Brain (organoid and tissue), 16 donors: ENCODE measurements at places on chromosomes 2 and 18. TPM values are rescaled to one million over a fixed set of nuclear protein-coding genes. Genes with fewer than 3 reads are reported as not detected.

- DNase-seq, result no peak
Measured at GRCh38 chr2:8026381-8026780, 655.5 kb upstream of the ID2 start.

- no peak for DNase-seq
Measured at GRCh38 chr2:205915130-205915524, 170.8 kb downstream of the INO80D start.

GRCh38 chr2:212958757-212959295, 192.6 kb downstream of the IKZF2 start:
- no peak for DNase-seq

GRCh38 chr2:104056451-104056850, 797.5 kb upstream of the POU3F3 start:
- no peak for DNase-seq

- no peak for DNase-seq
Measured at GRCh38 chr18:63253428-63254372, 65.9 kb downstream of the BCL2 start.

- no peak for DNase-seq
Measured at GRCh38 chr2:20190876-20191713, 33.8 kb downstream of the SDC1 start.

GRCh38 chr18:21123290-21123926, 11.8 kb upstream of the ROCK1 start:
- no peak for DNase-seq

DNA sequence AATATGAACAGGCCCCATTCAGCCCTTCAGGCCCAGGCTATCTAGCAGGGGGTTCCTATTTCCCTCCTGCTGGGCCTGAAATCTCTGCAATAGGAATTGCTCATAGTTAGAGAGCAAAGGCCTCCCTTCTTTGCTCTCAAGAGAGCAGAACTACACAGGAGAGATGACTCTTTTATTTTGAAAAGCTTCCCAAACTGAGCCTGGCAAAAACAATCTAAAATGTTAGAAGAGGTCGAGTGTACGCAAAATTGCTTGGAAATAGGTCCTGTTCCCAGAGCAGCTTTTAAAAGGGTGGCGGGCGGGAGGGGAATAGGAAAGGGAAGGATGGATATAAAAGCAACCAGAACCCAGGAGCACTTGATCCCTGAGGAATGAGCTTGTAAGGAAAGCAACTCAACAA, 68.4 kb upstream of the APCDD1 start:
- DNase-seq, result no peak

- DNase-seq, result no peak
Measured at GRCh38 chr2:135935914-135936313, 49.5 kb downstream of the DARS1 start.

DNA sequence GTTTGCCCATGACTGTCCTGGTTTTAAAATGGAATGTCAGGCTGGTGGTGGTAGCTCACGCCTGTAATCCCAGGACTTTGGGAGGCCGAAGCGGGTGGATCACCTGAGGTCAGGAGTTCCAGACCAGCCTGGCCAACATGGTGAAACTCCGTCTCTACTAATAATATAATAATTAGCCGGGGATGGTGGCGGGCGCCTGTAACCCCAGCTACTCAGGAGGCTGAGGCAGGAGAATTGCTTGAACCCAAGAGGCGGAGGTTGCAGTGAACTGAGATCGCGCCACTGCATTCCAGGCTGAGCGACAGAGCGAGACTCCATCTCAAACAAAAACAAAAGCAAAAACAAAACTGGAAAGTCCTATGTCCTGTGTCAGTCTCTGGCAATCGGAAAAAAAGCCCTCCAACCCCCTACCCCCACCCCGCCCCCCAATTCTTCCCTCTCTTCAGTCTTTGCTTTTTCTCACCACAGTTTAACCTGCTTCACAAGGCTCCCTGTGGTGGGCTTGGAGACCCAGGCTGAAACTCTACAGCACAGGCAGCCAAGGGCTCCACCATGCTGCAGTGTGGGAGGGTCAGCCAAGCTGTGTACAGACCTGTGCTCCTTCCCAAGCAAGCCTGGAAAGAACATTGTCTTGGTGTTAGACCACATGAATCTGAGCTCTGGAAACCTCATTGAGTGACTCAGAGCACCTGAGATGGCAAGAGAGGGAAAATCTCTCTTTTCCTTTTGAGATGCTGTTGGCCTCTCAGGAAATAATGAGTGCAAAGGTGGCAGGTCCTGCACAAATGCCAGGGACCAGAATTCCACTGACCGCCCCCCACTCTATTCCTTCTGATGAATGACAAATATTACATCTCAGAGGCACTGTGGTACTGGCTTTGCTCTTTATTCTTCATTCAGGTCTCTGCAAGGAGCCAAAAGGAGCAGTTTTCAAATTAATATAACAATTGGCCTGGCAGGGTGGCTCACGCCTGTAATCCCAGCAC, 16.7 kb downstream of the MYCN start:
- no peak for DNase-seq

DNA sequence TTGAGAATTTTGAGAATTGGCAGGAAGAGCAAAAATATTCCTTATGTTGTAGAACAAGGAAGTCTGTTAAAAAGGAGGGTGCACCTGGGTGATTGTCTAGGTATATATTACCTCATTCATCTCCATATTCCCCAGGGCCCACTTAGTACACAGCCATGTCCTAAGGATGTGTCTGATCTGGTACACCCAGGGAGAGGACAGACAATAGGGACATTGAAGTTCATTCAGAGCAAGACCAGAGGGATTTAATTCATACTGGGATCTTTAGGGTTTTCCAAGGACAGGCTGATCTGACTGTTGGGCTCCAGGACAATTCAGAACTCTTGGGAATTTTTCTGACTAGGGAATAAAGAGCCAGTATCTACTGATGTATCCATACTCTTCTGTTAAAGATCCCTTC, 112.1 kb downstream of the PHLPP1 start:
- DNase-seq, result no peak

GRCh38 chr2:40316620-40317019, 135.3 kb downstream of the SLC8A1 start:
- no peak for DNase-seq

RPL31 gene
- polyA plus RNA-seq, result 2,506 TPM

SKOR2 gene
- not detected for polyA plus RNA-seq

TUBA4B gene
- not detected for polyA plus RNA-seq

CRYGC gene
- polyA plus RNA-seq, result not detected

CMPK2 gene
- polyA plus RNA-seq, result 5.9 TPM

CDH19 gene
- polyA plus RNA-seq, result 0.68 TPM

ATP8B1 gene
- polyA plus RNA-seq, result 1.8 TPM

TMEM200C gene
- polyA plus RNA-seq, result 4.3 TPM

NT5C1B gene
- polyA plus RNA-seq, result not detected

KLHL29 gene
- 10.8 TPM for polyA plus RNA-seq

METAP1D gene
- polyA plus RNA-seq, result 1.7 TPM

NMS gene
- polyA plus RNA-seq, result not detected
